ENCODE measurements at places on chromosomes 3 and 15.

- DNase-seq: peak; percentile 60
Observed at GRCh38 chr3:197298945-197299854, 788 bp upstream of the DLG1 start.

GRCh38 chr3:85800676-85801075 is 841.9 kb downstream of the CADM2 start:
- no peak for DNase-seq

DNA sequence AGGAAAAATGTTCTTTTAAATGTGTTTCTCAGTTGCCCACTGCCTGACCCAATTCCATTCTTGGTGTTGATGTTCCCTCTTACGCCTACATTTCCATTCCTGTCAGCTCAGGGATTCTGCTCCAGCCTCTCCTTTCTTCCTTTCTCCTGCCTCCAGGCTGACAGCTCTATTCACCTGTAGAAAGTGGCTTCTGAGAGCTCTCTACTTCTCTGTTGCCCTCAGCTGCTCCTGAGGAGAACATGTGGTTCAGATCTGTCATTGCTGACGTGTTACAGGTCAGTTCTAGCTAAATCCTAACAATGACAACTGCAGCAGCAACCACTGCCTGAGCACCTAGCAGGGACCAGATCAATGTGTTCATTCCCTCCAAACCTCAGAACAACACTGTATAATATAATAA is 144.9 kb upstream of the PLAAT1 start:
- no peak for DNase-seq

- no peak for DNase-seq
Observed at GRCh38 chr3:20776692-20777091, 590.7 kb upstream of the SGO1 start.

DNA sequence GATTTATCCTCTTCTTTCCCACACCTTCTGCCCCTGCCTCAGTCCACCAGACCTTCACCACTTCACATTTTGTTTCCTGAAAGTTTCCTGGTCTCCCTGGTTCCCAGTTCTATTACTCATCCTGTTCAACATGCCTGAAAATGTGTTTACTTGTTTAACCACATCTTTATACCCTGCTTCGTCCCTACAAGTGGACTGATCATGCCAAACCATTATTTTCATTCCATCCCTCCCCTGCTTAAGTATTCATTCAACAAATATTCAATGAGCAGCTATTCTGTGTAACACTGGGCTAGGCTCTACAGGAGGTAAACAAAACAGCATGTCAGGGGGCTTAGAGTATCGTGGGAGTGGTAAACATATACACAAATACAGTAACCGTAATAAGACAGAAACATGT is 5.5 kb downstream of the MYO5A start:
- DNase-seq: no peak

- DNase-seq: no peak
Observed at GRCh38 chr15:72207558-72208085, 10.0 kb upstream of the GRAMD2A start.

DNA sequence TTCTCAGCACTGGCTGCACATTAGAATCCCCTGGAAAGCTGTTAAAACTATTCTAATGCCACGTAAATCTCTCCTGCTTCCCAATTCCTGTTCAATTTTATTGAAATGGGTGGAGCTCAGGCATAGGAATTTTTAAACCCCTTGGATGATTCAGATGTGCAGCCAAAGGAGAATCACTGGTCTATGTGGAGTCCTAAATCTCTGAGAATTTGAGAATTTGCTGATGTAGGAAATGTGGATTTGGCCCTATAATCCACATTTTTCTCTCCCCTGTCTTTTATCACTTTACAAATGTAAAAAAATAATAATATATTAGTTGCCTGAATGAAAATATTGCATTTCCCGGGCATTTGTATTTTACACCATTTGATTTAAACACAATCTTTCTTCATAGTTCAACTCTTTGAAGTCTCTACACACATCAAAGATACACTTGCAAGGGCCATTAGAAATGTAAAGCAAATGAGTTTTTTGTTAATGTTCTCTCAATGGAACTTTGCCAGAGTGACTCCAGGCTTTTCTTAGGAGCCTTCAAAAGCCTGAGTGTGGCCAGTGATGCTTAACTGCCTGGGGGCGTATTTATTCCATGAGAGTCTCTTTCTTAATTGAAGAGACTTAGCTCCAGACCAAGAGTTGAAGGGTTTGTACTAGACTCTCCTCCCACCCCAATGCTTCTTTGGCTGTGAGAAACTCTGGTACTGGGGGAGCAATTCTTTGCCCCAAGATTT is 48.8 kb upstream of the PTX3 start:
- DNase-seq: no peak

DNA sequence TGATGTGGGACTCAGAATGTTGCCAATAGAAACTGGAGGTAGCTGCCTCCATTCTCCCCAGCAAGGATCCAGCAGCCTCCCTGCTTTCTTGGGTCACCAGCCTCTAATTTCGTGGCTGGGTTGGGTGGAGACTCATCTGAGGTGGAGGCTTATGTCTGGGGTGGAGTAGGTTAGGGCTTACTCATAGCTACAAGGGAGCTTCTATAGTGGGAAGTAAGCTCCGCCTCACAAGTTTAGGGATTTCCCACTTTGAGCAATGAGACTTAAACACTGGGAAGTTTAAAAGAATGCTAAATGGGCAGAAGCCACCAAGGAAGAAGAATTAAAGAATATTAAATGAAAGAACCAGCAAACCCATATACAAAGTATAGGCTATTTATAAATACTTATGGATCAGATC is 63.8 kb downstream of the GJD2 start:
- no peak for DNase-seq
